ENCODE measurements at places on chromosomes 7 and 10. TPM values are rescaled to one million over a fixed set of nuclear protein-coding genes. Genes with fewer than 3 reads are reported as not detected.

DNA sequence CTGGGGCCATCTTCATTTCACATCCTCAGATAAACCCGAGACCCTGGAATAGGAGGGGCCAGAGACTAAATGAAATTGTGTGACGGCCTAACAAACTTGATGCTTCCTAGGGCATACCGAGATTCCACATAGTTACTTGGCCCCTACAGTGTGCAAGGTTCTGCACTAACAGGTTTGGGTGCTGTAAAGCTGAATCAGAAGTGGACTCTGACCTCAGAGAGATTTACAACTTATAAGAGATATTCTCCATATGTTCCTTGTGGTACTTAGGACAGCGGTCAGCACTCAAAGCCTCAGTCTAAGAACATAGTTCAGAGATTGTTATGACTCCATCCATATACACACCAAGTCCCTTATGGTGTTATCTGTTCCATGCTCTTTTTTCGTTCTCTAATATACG, 55.1 kb upstream of the FHIP2A start:
- H3K4me1 ChIP-seq, result peaks cover 7% of the 10 kb centered on the region
- H3K27ac ChIP-seq, result no peak overlapping the region
- peaks cover 44% of the 10 kb centered on the region for H3K27me3 ChIP-seq
- no peaks in the 10 kb centered on the region for H3K36me3 ChIP-seq
- no peak for DNase-seq
- H3K4me3 ChIP-seq, result peak overlapping the region; percentile 14

GRCh38 chr10:112221545-112221944, 38.0 kb upstream of the GPAM start:
- H3K4me1 ChIP-seq, result no peaks in the 10 kb centered on the region
- DNase-seq, result no peak
- H3K27me3 ChIP-seq, result peaks cover 32% of the 10 kb centered on the region
- no peak overlapping the region for H3K27ac ChIP-seq
- no peak overlapping the region for H3K4me3 ChIP-seq

- peak overlapping the region; percentile 90 for H3K4me3 ChIP-seq
- H3K27ac ChIP-seq, result peak overlapping the region; percentile 97
Measured at GRCh38 chr7:149197675-149198074, 2.3 kb downstream of the ZNF282 start.

The CYP17A1 gene
- total RNA-seq, result not detected

The CTAGE6 gene
- total RNA-seq, result 0.79 TPM

The FGF8 gene
- total RNA-seq, result 0.43 TPM
